ENCODE measurements at places on chromosomes 11 and 22.

- no peak for DNase-seq
Observed at GRCh38 chr11:108364159-108364558, 103.2 kb downstream of the C11orf65 start.

DNA sequence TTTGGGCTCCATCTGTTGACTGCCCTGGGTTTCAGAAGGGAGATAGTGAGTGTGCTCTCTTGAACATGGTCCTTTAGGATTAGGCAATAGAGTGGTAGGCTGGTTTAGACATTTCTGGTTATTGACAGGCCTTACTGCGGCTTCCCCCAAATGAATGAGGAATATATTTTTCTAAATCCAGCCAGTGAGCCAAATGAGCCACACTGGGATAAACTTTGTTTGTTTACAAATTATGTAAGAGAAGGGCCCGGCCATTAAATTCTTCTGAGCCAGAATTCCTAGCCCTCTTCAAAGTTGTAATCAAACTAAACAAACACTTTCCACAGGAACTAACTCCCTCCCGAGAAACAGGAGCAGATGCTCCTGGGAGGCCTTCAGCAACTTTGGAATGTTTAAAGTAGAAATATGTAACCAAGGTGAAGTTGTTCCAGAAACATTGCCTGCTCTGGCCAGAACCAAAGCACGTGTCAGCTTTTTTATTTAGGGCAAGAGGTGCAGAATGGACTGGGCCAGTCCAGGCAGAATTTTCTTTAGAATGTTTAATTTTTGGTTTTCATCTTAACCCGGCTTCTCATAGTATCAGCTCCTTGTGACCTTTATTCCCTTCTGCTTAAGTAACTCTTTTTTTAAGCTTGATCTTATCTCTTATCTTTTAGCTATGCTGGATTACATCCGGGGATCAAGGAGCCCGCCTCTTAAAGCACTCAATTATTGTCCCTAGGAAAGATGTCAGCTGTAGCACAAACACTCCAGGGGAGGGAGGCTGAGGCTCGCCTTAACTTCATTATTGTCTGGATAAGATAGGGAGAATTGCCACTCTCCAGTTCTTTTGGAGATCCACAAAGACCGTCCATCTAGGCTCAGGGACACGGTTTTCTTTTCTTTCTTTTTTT is 28.7 kb downstream of the ZNRF3 start:
- no peak for DNase-seq

DNA sequence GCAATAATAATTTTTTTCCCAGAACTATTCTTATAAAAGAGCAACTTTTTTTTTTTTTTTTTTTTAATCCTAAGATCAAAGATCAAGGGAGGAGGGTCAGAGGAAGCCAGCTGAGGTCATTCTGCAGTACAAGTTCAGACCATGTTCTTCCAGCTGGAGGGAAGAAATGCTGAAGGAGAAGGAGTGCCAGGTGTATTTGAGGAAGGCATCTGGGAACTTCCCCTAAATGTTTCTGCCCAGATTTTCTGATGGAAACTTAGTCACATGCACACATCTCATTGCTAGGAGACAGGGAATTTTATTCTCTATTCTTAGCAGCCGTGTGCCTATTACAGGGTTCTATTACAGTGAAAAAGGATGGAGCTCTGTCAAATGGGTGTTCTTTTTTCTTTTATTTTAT is 208.4 kb downstream of the ARHGAP42 start:
- no peak for DNase-seq

DNA sequence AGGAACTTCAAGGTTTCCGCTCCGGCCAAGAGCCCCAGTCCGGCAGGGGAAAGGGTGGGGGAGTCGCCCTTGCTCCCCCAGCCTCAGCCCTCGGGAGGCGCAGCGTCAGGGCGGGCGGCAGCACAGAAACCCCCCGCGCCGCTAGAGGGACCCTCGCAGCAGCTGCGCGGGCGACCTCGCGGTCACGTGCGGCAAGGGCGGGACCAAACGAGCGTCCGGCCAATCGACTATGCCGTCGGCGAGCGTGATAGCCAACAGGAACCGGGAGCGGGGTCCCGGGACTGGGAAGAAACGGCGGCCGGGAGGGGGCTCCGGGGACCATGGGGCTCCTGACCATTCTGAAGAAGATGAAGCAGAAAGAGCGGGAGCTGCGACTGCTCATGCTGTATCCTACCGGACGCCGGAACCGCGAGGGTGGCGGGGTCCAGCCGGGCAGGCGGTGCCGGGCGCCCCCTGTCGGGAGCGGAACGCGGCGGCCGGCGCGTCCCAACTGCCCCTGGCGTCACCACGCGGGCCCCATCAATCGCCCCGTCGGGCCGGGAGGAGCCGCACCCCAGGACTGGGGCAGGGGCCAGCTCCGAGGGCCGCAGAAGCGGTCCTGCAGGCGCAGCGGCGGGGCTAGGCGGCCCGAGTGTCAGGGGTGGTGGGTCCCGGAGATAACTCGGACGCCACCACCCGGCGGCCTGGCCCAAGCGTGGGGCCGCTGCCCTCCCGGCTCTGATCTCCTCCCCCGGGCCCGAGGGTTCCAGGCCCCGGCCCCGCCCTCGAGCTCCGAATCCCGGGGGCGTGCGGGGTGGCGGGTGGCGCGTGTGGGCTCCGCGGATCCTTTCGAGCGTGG is at the start of gene ARL2:
Gene ARL2 (plus strand): TSS at position 273 of the 838 bp plus-strand sequence. CDS start 48 bp downstream, at position 321.
- peak; percentile 83 for DNase-seq

DNA sequence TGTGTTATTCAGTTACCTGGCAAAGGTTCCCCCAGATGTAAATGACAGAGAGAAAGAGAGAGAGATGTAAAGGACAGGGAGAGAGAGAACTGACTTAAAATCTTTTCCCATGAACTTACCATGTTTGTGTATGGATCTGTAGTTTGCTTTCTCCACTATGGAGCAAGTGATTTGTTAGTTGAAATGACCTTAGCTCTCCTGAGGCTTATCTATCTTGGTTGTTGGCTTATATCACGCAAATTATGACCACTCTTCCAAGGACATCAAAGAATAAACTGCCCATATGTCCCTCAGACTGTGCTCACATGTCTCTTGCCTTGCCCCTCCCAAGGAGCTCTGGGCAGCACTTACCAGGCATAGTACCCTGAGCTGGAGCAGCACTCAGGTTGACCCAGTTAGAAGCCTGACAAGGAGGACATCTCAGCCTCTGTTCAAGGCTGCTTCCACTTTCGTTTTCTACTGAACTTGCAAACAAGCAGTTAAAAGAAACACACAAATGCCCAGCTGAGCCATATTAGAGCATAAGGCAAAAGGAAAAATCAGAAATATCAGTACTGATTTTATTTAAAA is 95.3 kb upstream of the RCN1 start:
- no peak for DNase-seq
